Activated naive CD4-positive, alpha-beta T cell treated with anti-CD3 and anti-CD28 coated beads, Interleukin-2, amount 10 ng/mL, durations not matched to agents 5 hours and 36 hours (primary cell): ENCODE measurements at places on chromosomes 13 and 19. TPM values are rescaled to one million over a fixed set of nuclear protein-coding genes. Genes with fewer than 3 reads are reported as not detected.

The CBLC gene
- not detected for total RNA-seq

The KLK2 gene
- not detected for total RNA-seq

The ZNF675 gene
- 22.1 TPM for total RNA-seq

The RXFP2 gene
- not detected for total RNA-seq

The FAM187B gene
- total RNA-seq: not detected

The OR7E24 gene
- not detected for total RNA-seq

The SLC25A23 gene
- 38.4 TPM for total RNA-seq
